AG09309 (cell line): ENCODE measurements at places on chromosomes 5 and 9.
A peak's percentile ranks its signal among the peaks of the same experiment; 100 is the strongest.

GRCh38 chr9:111094433-111094924, 56.2 kb upstream of the LPAR1 start:
- DNase-seq, result peak; percentile 50

- no peak for DNase-seq
These were observed 14.3 kb downstream of the DIPK1B start for GRCh38 chr9:136726631-136727191.

DNA sequence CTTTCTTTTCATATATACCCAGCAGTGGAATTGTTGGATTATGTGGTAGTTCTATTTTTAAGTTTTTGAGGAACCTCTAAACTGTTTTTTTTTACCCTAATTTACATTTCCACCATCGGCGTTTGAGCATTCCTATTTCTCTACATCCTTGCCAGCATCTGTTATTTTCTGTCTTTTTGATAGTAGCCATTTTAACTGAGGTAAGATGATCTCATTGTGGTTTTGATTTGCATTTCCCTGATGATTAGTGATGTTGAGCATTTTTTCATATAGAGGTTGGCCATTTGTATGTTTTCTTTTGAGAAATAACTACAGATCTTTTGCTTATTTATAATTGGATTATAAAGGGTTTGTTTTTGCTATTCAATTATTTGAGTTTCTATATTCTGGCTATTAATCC, 71.7 kb upstream of the TNC start:
- no peak for DNase-seq

DNA sequence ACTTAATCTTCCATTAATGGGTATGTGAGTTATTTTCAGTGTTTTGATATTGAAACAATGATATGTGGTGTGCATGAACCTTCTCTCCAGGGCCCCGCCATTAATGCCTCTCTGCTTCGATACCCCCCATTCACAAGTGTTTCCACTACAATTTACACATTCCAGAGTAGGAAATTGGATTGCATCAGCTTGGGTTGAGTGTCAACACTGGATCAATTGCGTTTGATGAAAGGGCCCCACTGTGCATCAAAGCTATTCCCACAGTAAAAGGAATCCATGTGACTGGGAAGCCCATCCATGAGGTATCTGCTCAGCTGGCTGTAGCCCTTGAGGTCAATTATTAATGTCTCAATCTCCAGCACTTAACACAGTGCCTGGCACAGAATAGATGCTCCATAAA, 17.8 kb upstream of the LVRN start:
- no peak for DNase-seq

DNA sequence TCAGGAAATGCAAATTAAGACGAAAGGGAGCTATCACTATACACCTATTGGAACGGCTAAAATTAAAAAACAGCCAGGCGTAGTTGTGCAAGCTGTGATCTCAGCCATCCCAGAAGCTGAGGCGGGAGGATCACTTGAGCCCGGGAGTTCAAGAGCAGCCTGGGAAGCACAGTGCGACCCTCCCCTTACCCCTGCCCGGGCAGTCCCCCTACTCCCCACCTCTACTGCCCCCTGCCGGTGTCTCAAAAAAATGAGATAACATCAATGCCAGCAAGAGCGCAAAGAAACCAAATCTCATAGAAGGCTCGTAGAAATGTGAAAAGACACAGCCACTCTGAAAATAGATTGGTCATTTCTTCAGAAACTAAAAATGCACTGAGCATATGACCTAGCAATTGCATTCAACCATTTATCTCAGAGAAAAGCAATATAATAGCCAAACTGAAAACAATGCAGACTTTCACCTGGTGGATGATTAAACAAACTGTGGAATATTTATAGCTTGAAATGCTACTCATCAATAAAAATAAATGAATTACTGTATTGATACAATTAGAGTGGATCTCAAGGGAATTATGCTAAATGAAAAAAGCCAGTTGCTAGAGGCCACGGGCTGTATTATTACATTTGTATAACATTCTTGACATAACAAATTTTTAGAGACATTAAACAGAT, 20.6 kb downstream of the OR2V2 start:
- DNase-seq, result no peak

DNA sequence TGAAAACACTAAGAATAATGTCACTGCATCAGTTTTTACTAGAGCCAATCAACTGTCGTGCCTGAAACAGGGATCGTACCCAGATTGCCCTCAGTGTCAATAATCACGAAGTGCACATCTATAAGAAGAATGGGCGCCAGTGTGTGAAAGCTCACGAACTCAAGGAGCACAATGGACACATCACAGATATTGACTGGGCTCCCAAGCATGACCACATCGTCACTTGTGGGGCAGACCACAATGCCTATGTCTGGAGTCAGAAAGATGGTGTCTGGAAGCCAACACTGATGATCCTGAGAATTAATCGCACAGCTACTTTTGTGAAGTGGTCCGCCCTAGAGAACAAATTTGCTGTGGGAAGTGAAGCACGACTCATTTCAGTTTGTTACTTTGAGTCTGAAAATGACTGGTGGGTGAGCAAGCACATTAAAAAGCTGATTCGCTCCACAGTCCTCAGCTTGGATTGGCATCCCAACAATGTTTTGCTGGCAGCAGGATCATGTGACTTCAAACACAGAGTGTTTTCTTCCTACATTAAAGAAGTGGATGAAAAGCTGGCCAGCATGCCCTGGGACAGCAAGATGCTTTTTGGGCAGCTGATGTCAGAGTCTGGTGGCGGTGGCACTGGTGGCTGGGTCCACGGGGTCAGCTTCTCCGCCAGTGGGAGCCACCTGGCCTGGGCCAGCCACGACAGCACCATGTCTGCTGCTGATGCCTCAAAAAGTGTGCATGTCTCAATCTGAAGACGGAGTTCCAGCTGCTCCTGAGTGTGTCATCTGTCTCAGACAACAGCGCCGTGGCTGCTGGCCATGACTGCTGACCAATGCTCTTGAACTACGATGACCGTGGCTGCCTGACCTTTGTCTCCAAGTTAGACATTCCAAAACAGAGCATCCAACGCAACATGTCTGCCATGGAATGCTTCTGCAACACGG, 32.2 kb downstream of the NSA2 start:
- DNase-seq, result no peak

DNA sequence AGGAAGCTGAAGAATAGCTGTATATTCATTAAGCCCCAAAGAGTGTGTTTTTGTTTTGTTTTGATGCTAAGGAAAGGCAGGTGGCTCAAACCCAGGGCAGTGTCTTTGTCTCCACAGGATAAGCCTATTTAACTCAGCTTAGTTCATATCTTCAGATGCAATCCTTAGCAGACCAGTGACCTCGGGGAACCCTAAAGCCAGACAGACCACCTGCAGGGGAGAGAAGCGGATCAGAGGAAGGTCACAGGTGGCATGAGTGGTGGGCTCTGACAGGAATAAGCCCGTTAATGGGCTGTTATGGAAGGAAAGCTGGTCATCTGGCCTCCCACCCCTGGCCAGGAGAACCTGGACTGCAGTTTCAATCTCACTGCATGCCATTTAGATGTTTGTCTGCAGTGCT, 30.8 kb downstream of the TAS2R1 start:
- DNase-seq, result no peak

- peak; percentile 71 for DNase-seq
These were observed 35.2 kb downstream of the MARVELD2 start for GRCh38 chr5:69450116-69450515.

DNA sequence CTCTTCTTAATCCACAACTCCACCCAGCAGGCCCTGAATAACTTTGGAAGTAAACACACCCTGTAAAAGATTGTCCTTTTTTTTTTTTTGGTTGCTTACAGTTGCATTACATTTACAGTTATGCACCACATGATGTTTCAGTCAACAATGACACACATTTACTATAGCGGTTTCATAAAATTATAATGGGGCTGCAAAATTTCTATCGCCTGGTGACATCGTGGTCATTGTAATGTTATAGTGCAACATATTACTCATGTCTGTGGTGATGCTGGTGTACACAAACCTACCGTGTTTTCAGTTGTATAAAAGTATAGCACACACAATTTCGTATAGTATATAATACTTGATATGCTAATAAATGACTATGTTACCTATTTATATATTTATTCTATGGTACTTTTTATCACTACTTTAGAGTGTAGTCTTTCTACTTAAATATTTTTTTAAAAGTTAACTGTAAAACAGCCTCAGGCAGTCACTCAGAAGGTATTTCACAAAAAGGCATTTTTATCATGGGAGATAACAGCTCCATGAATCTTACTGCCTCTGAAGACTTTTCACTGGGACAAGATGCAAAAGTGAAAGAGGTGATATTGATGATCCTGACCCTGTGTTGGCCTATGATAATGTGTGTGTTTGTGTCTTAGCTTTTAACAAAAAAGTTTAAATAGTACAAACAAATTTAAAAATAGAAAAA, 695.4 kb upstream of the CDH18 start:
- DNase-seq, result no peak

GRCh38 chr5:43156388-43156787, 35.6 kb upstream of the NIM1K start:
- DNase-seq, result no peak

GRCh38 chr5:170633235-170634081, 129.6 kb downstream of the KCNIP1 start:
- peak; percentile 46 for DNase-seq

GRCh38 chr9:71814226-71814625, 45.9 kb upstream of the CEMIP2 start:
- DNase-seq, result no peak

DNA sequence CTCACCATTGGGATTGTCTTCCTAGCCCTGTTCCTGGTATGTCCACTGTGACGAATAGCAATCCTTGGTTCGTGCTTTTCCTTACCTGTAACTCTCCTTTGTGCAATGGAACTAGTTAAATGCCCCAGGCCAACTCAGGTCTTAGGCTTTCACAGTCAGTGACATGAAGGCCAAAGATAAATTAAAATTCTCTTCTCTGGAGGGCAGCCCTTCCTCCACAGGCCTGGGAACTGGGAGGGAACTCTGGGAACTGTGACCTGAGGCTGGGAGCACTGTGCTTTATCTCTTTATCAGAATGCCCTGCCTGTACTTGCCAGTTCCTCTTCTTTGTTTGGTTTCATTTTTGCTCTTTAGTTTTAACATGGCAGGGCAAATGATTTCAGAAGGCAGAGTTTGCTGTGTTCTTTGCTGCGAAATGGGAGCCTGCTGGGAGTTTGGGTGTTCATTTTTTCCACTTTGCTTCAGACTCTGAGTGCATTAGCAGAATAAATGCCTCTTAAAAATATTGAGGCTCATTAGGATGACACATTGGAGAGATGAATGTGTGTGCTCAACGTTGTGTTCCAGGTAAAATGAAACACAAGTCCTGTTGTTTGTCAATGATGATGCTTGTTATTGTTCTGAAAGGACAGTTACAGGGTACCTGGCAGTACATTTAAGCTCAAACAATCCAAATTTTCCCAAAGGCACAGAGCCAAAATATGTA, 118.1 kb downstream of the NUDT12 start:
- DNase-seq, result no peak

DNA sequence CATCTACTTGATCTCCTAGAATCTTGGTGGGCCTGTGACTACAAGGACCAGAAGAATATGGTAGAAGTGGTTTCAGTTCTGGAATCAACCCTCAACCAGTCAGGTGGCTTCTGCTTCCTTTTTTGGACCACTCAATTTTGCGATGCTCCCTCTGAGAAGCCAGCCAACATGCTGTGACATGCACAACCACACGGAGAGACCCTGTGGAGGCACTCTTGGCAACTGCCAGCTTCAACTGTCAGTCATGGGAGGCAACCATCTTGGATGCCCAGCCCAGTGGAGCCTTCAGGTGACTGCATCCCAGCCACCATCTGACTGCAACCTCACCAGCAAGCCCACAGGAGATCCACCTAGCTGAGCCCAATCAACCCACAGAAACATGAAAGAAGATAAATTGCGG, 137.3 kb downstream of the FAM114A2 start:
- no peak for DNase-seq
